ENCODE measurements at places on chromosomes 1 and 21. TPM values are rescaled to one million over a fixed set of nuclear protein-coding genes. Genes with fewer than 3 reads are reported as not detected.

Gene CATSPERE
- total RNA-seq: 1.2 TPM

- H3K27me3 ChIP-seq: peaks cover 15% of the 10 kb centered on the region
- no peaks in the 10 kb centered on the region for H3K4me1 ChIP-seq
- no peak overlapping the region for H3K27ac ChIP-seq
- no peak overlapping the region for H3K4me3 ChIP-seq
Measured at GRCh38 chr1:203599875-203600781, 26.5 kb upstream of the ATP2B4 start.

Gene ERVH48-1
- not detected for total RNA-seq

- peak; percentile 57 for DNase-seq
- peaks cover 23% of the 10 kb centered on the region for H3K4me1 ChIP-seq
- H3K27ac ChIP-seq: peak overlapping the region; percentile 63
- no peak overlapping the region for H3K4me3 ChIP-seq
- peaks cover 47% of the 10 kb centered on the region for H3K36me3 ChIP-seq
- no peaks in the 10 kb centered on the region for H3K27me3 ChIP-seq
Measured at GRCh38 chr1:246837418-246838117, 94.2 kb downstream of the AHCTF1 start.

Gene DAB1
- total RNA-seq: not detected

- H3K27me3 ChIP-seq: no peaks in the 10 kb centered on the region
- H3K4me1 ChIP-seq: peaks cover 28% of the 10 kb centered on the region
- H3K27ac ChIP-seq: no peak overlapping the region
- H3K36me3 ChIP-seq: peaks cover 30% of the 10 kb centered on the region
- no peak for DNase-seq
Measured at GRCh38 chr1:116534014-116534739, 36.6 kb downstream of the CD58 start.

DNA sequence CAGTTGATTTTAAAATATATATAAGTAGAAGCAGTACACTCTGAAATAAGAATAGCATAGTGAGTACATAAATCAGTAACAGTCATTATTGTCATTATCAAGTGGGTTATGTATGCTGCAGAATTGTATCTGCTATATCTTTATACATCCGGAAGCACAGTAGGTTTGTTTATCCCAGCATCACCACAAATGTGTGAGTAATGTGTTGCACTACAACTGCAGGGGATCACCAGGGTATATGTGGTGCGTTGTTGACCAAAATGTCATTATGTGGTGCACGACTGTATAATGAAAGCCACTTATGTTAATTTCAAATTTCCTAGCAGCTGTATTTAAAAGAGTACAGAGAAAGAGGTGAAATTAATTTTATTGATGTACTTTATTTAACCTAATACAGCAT, 87.7 kb upstream of the GADD45A start:
- peaks cover 5% of the 10 kb centered on the region for H3K36me3 ChIP-seq
- H3K27me3 ChIP-seq: no peaks in the 10 kb centered on the region
- H3K4me1 ChIP-seq: no peaks in the 10 kb centered on the region
